ENCODE measurements at places on chromosomes 6 and 20.

DNA sequence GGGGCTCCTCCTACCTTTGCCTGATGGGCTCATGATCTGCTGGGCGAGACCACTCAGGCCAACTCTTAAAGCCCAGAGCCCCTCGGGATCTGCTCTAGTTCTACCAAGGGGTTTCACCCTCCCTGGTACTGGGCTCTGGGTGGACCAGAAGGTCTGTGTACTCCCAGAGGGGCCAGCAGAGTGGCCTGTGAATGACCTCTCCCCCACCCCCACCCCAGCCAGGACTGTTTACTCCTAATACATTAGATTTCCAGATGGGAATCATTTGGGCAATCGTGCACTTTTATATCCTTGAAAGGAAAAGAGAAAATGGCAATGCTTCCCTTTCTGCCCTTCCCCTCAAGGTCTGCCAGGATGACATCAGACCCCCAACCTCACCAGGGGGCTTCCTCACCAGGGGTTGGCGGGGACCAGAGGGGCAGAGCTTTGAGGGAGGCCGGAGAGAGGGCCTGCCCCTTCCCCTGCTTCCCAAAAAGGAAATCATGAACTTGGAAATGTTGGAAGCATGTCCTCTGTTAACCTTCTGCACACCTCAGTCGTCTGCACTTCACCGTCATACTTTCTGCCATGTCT, 37.1 kb upstream of the PMEPA1 start:
- no peak for DNase-seq

GRCh38 chr6:141744194-141744925, 388.4 kb upstream of the GJE1 start:
- DNase-seq = no peak

- DNase-seq = no peak
Measured at GRCh38 chr6:116500969-116501433, 10.4 kb upstream of the CALHM5 start.

GRCh38 chr20:58713801-58714339, 21.3 kb downstream of the NPEPL1 start:
- no peak for DNase-seq
